Ascending aorta (tissue), 2 donors: ENCODE measurements at places on chromosomes 12 and 14. TPM values are rescaled to one million over a fixed set of nuclear protein-coding genes. Genes with fewer than 3 reads are reported as not detected.

- no peaks in the 10 kb centered on the region for H3K36me3 ChIP-seq
- H3K27ac ChIP-seq, result no peak overlapping the region
- no peaks in the 10 kb centered on the region for H3K27me3 ChIP-seq
- no peak for DNase-seq
- peaks cover 2% of the 10 kb centered on the region for H3K4me1 ChIP-seq
- H3K4me3 ChIP-seq, result no peak overlapping the region
Measured at GRCh38 chr14:99476864-99477263, 3.8 kb downstream of the SETD3 start.

GRCh38 chr12:121279507-121279915 is 17.0 kb downstream of the CAMKK2 start:
- H3K27ac ChIP-seq, result no peak overlapping the region
- H3K4me1 ChIP-seq, result no peaks in the 10 kb centered on the region
- no peak for DNase-seq

GRCh38 chr12:6959058-6959804 is 8.1 kb downstream of the PTPN6 start:
- peak; percentile 72 for DNase-seq
- no peak overlapping the region for H3K4me3 ChIP-seq
- peaks cover 7% of the 10 kb centered on the region for H3K4me1 ChIP-seq
- no peaks in the 10 kb centered on the region for H3K36me3 ChIP-seq

- H3K4me1 ChIP-seq, result peaks cover 4% of the 10 kb centered on the region
- H3K27me3 ChIP-seq, result no peaks in the 10 kb centered on the region
- no peak overlapping the region for H3K4me3 ChIP-seq
- DNase-seq, result no peak
- no peaks in the 10 kb centered on the region for H3K36me3 ChIP-seq
- H3K27ac ChIP-seq, result peak overlapping the region; percentile 35
Measured at GRCh38 chr14:71654810-71655209, 277.4 kb upstream of the RGS6 start.

DNA sequence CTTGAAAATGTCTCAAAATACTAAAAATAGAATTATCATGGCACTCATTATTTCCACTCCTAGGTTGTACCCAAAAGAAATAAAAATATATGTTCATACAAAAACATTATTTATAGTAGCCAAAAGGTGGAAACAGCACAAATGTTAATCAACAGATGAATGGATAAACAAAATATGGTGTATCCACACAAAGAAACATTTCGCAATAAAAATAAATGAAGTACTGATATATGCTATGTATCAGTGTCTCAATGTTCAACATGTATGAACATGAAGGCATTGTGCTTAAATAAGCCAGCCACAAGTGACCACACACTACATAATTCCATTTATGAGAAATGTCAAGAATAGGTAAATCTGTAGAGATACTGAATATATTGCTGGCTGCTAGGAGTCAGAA is 40.9 kb downstream of the FOXG1 start:
- H3K4me1 ChIP-seq, result no peaks in the 10 kb centered on the region
- no peaks in the 10 kb centered on the region for H3K36me3 ChIP-seq
- no peaks in the 10 kb centered on the region for H3K27me3 ChIP-seq
- DNase-seq, result no peak
- no peak overlapping the region for H3K27ac ChIP-seq

- DNase-seq, result no peak
- no peak overlapping the region for H3K27ac ChIP-seq
- no peaks in the 10 kb centered on the region for H3K36me3 ChIP-seq
- no peaks in the 10 kb centered on the region for H3K4me1 ChIP-seq
- no peak overlapping the region for H3K4me3 ChIP-seq
Measured at GRCh38 chr12:90659060-90659459, 295.9 kb downstream of the CCER1 start.

DNA sequence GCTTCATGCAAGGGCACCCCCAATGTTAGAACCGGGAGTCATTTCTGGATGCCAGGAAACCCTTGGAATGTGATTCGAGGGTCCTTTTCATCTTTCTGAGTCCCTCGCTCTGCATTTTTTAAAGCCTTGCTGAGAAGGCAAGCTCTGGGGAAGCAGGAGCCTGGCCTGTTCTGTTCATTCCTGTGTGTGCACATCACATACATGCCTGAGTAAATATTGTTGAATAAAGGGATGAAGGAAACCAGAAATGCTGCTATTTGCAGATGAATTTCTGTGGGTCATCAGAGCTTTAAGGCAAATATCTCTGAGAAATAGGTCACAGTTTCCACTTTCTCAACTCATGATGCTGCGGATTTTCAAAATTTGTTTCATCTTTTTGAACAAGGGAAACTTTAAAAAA is 170.1 kb downstream of the PAH start:
- DNase-seq, result no peak
- H3K36me3 ChIP-seq, result no peaks in the 10 kb centered on the region

- no peaks in the 10 kb centered on the region for H3K4me1 ChIP-seq
- H3K27me3 ChIP-seq, result no peaks in the 10 kb centered on the region
- H3K27ac ChIP-seq, result no peak overlapping the region
- DNase-seq, result no peak
- H3K36me3 ChIP-seq, result no peaks in the 10 kb centered on the region
- no peak overlapping the region for H3K4me3 ChIP-seq
Measured at GRCh38 chr12:105036937-105037649, 47.2 kb downstream of the ALDH1L2 start.

DNA sequence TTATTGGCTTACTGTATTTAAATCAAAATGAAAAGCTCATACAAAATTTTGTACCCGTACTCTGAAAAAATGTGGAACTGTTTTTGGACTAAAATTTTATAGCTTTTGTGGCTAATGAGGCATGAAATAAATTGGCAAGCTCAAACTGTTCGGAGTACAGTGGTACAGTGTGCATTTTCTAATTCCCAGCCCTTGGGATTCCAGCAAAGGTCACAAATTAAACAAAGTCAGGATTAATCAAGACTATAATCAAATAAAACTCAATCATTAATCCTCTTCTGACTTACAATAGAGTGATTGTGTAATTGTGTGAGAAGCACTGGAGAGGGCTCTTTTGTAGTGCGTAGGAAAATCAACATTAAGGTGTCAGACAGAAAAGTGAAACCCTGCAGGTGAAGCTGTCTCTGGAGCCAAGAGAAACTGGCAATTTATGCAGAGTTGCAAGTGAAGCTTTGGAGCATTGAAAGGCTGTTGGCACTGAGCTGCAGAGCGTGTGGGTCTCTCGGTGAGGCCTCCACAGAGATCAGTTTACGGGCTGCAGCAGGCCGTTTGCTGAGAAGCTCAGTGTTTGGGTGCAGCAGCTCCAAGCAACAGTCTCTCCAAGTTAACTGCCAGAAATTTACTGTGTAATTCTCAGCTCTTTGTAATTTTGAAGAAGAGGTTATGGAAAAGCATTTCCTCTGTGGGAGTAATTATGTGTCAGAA is 275.9 kb downstream of the FBXL14 start:
- no peak for DNase-seq
- no peaks in the 10 kb centered on the region for H3K36me3 ChIP-seq
- no peak overlapping the region for H3K4me3 ChIP-seq
- peaks cover 8% of the 10 kb centered on the region for H3K4me1 ChIP-seq
- no peak overlapping the region for H3K27ac ChIP-seq

- H3K27ac ChIP-seq, result no peak overlapping the region
- H3K27me3 ChIP-seq, result no peaks in the 10 kb centered on the region
- no peaks in the 10 kb centered on the region for H3K4me1 ChIP-seq
- DNase-seq, result no peak
- H3K4me3 ChIP-seq, result no peak overlapping the region
Measured at GRCh38 chr14:57408037-57408436, 17.7 kb downstream of the NAA30 start.

- H3K27me3 ChIP-seq, result no peaks in the 10 kb centered on the region
- no peaks in the 10 kb centered on the region for H3K4me1 ChIP-seq
- no peak overlapping the region for H3K27ac ChIP-seq
- H3K36me3 ChIP-seq, result no peaks in the 10 kb centered on the region
- no peak overlapping the region for H3K4me3 ChIP-seq
Measured at GRCh38 chr12:19105463-19105862, 24.1 kb upstream of the PLEKHA5 start.

GRCh38 chr14:19878029-19878642 is 3.2 kb downstream of the OR4K2 start:
- no peak overlapping the region for H3K4me3 ChIP-seq
- no peak for DNase-seq
- no peaks in the 10 kb centered on the region for H3K27me3 ChIP-seq
- no peaks in the 10 kb centered on the region for H3K4me1 ChIP-seq

DNA sequence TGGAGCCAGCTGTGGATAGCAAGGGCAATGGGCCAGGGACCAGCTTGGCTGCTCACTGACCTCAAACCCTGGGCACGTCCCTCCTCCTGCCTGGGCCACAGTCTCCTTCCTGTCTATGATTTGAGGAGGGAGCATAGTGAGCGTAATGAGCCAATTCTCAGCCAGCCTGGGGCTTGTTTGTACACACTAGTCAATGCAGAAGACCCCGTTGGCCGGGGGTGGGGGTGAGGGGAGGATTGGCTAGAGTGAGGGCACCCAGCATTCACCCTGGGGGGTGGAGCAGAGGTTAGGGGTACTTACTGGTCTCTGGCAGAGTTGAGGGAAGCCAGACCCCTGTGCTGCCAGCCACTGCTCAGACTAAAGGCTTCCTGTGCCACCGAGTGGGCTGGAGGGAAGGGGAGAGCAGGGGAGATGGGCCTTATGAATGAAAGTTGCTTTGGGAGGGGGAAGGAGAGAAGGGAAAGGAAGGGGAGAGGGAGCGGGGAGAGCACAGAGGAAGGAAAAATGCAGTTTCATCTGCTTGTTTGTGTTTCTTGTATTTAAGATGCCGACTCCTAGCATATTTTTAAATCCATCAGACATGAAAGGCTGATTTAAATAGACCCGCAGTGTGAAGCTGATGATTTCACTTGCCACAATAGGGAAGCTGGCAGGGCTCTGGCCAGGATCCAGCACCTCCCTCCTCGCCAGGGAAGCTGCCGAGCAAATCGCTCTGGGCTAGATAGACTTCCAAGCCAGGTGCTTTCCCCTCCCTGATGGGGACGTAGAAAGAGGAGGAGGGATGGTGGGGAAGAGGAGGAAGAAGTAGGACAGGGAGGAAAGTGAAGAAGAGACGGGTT is 114.0 kb downstream of the PRMT8 start:
- no peaks in the 10 kb centered on the region for H3K4me1 ChIP-seq
- no peaks in the 10 kb centered on the region for H3K36me3 ChIP-seq
- H3K27me3 ChIP-seq, result no peaks in the 10 kb centered on the region
- no peak overlapping the region for H3K4me3 ChIP-seq
- DNase-seq, result no peak
- no peak overlapping the region for H3K27ac ChIP-seq

DNA sequence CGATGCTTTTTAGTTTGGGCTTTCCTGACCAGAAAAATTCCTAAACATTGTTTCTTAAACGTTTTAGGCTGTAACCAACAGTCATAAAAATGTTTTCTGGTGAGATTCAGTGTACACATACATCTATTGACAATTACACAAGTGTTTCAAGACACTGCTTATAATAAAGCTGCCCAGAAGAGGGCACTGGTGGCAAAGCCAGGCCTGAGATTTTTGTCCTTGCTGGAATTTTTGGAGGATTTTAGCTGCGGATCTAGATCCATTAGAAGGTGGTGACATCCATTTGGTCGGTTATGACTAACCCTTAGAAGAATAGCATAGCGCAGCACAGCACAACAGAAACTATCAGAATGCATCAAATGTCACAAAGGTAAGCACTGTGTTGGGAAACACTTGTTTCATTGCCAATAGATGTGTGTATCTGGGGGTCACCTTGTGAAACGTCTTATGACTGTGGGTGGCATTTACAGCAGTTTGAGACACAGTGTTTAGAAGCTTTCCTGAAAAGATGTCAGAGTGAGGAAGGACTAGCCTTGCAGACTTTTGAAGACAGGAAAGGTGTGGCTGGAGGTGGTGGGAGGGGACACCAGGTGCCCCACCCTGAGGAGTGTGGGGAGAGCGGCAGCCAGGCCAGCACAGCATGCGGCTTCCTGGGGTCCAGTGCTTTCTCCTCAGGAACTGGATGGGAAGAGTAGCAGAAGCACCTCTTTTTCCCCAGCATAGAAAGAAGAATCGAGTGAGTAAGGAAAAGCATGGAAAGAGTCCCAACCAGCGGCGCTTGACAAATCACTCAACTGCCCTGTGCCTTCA is 54.7 kb upstream of the FKBP4 start:
- DNase-seq, result no peak
- no peak overlapping the region for H3K27ac ChIP-seq
- no peak overlapping the region for H3K4me3 ChIP-seq
- no peaks in the 10 kb centered on the region for H3K4me1 ChIP-seq

DNA sequence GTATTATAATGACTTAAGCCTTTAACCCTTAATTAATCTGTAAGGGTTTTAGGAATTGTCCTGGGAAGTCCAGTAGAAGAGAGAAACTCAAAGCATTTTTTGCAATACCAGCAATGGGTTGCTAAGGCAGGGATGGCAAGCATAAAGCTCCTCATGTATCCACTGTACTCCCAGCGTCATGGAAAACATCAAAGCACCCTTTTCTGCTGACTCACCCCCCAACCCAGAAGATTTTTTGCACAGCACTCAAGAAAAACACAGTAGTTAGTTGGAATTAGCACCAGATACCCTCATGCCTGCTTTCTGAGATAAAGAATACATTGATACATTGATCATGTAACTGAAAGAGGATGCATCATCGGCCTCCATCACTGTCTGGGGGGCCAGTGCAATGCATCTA is 199.1 kb upstream of the CNOT2 start:
- no peak for DNase-seq
- no peak overlapping the region for H3K4me3 ChIP-seq
- no peak overlapping the region for H3K27ac ChIP-seq
- H3K4me1 ChIP-seq, result no peaks in the 10 kb centered on the region
- H3K36me3 ChIP-seq, result no peaks in the 10 kb centered on the region
- H3K27me3 ChIP-seq, result no peaks in the 10 kb centered on the region

GRCh38 chr12:105721051-105721825 is 390.7 kb downstream of the C12orf75 start:
- H3K4me3 ChIP-seq, result no peak overlapping the region
- no peaks in the 10 kb centered on the region for H3K4me1 ChIP-seq
- no peaks in the 10 kb centered on the region for H3K36me3 ChIP-seq
- DNase-seq, result no peak

GRCh38 chr12:131349397-131350127 is 361.3 kb upstream of the SFSWAP start:
- H3K27ac ChIP-seq, result no peak overlapping the region
- no peaks in the 10 kb centered on the region for H3K4me1 ChIP-seq
- no peaks in the 10 kb centered on the region for H3K27me3 ChIP-seq
- DNase-seq, result no peak
- no peaks in the 10 kb centered on the region for H3K36me3 ChIP-seq

- H3K27ac ChIP-seq, result no peak overlapping the region
- no peaks in the 10 kb centered on the region for H3K27me3 ChIP-seq
- H3K4me1 ChIP-seq, result no peaks in the 10 kb centered on the region
- DNase-seq, result no peak
Measured at GRCh38 chr12:67018105-67018504, 251.1 kb upstream of the CAND1 start.

Gene IFNG-AS1
- total RNA-seq, result not detected

Gene LRIG3
- total RNA-seq, result 12.3 TPM

Gene PLCZ1
- total RNA-seq, result not detected

Gene CKB
- total RNA-seq, result 144 TPM

Gene DDIT3
- total RNA-seq, result 0.64 TPM

Gene PPFIA2
- 15.0 TPM for total RNA-seq

Gene ATL1
- 1.2 TPM for total RNA-seq

Gene KCNC2
- total RNA-seq, result not detected
